ENCODE measurements at places on chromosomes 16 and 17.

DNA sequence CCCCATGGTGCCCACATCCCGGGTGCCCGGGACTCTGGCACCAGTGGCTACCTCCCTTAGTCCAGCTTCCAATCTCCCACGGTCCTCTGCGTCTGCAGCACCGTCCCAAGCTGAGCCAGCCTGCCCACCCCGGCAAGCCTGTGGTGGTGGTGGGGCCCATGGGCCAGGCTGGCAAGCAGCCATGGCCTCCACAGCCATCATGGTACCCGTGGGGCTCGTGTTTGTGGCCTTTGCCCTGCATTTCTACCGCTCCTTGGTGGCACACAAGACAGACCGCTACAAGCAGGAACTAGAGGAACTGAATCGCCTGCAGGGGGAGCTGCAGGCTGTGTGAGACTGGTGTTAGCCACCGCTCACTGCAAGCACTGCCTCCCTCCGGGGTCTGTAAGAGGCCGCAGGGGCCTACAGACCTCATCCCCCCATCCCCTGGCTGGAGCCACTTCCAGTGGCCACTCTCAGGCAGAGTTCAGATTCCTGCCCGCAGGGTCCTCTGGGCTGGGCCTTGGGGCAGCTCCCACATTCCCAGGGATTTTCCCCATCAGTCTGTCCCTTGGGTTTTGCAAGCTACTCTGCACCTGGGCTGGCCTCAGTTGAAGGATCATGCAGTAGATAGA, 3.9 kb upstream of the SETD1A start:
- no peak for DNase-seq

- no peak for DNase-seq
Measured at GRCh38 chr16:81946206-81946605, 65.1 kb downstream of the SDR42E1 start.

DNA sequence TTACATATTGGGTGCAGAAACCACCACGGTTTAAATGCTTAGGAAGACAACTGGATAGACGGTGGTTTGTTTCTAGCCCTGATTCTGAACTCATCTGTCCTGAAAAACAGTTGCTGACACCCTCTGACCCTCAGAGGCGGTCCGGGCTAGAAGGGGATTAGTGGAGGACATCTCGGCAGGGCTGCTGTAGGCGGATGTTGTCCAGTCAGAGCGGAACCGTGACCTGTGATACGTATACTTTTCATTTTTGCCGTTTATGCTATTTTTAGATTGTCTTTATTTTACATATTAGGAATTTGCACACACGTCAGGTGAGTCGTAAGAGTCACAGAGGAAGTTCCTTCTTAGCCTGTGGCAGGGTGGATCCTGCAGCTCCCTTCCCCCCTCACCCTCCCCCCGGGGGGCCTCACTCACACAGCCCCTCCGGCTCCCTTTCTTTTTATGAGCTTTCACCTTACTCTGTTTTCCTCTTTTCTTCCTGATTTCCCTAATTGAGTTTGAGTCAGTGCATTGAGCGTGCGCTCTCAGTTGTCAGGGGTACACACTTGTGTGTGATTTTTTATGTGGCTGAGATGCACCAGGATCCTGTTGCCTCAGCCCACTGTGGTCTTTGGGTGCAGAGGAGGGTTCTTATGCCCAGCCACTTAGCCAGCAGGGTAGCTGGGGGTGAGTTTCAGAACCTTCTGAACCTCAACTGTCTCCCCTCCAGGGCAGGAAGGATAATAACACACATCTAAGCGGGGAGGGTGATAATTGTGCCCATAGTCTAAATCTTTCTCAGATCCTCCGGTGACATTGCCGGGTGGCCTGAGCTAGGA, 211.1 kb upstream of the CHMP6 start:
- no peak for DNase-seq

DNA sequence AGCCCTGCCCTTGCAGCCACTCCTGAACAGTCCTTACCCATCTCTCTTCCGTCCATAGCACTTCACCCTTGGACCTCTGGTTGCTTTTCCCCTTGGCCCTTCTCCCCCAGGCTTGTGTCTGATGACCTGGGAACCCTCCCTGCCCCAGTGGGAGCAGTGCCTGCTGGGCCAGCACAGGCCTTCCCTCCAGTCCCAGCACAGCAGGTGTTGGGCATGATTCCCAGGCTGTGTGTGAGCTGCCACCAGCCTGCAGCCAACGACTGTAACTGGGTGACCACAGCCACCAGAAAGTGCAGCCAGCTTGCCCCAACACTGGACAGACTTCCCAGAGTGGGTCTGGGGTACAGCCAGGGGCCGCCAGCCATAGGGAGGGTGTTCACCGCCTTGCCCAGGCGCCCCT, 30.0 kb downstream of the CRAMP1 start:
- no peak for DNase-seq

DNA sequence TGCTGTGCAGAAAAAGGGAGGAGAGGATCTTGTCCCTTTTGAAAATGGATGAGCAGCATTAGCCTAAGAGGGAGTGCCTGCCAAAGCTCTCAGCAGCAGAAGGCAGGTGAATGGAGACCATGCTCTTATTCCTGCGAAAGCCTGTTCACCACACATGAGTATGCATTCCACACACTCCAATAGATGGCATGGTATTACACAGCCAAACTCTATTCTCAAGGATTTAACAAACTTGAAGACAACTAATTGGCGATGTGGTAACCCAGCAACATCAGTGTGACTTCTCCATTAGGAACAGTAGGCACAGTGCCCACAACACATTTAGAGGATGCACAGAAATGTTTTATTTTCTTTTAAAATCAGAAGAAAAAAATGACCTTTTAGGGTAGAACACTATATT, 77.8 kb downstream of the CDH11 start:
- no peak for DNase-seq

All from AG04449 (cell line).